Daoy (cell line): ENCODE measurements at places on chromosomes 3 and 15. TPM values are rescaled to one million over a fixed set of nuclear protein-coding genes. Genes with fewer than 3 reads are reported as not detected.

RARRES1 gene
- not detected in 2 replicates for total RNA-seq

IL17RB gene
- 1.9 and 3.1 TPM in 2 replicates for total RNA-seq

GRCh38 chr3:125207507-125207906 lies 5.0 kb downstream of the SLC12A8 start:
- no peak for DNase-seq

GRCh38 chr3:104628185-104628789 lies 738.4 kb upstream of the ALCAM start:
- peak; percentile 13 for DNase-seq

DNA sequence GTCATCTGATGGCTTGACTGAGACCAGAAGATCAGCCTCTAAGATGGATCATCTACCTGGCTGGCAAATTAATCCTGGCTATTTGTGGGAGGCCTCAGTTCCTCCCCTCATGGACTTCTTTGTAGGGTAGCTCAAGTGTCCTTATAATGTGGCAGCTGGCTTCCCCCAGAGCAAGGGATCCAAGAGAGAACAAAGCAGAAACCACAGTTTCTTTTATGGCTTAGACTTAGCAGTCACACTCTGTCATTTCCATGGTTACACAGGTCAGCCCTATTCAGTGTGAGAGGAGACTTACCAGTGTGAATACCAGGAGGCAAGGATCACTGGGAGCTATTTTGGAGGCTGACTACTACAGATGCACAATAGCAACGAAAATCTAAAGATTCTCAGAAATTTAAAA lies 15.3 kb upstream of the ARL14 start:
- DNase-seq: peak; percentile 33
